ENCODE measurements at places on chromosomes 1 and 21. TPM values are rescaled to one million over a fixed set of nuclear protein-coding genes. Genes with fewer than 3 reads are reported as not detected.
A peak's percentile ranks its signal among the peaks of the same experiment; 100 is the strongest.

PLPPR4 gene
- 0.46 TPM for total RNA-seq

DNA sequence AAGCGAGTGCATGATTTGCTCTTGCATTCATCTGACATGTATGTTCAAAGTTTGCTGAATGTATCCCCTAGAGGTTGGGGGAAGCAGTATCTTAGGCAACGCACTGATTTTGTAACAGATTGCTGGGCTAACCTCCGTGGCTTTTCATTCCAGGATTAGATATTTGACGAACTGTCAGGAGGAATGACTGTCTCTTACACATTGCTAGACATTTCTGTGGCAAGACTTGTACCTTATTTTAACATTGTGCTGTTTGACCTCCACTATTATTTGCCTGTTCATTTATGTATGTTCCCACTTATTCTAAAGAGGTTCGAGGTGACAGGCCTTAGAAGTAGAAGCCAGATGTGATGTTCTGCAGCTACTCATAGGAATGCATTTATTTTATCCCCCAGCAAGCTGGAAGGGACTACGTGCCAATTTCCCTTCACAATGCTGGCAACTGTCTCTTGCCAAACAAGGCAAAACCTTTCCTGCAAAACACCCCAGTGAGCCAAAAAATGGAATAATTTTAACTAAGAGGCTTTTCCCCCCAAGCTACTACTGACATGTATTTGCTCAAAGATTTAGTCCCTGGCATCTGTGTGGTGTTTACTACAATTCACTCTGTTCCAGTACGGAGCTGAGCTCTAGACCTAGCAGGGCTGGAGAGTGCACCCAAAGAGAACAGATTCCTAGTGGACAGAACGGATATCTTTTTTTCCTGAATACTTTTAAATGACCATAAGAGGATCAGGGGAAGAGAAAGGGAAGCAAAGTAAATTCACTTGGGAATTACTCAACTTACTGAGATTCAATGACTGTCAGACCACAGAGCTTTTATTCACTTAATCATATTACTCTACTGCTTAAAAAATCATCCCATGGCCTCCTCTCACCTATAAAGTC, 646.2 kb downstream of the SMYD3 start:
- no peak for DNase-seq

MCL1 gene
- total RNA-seq = 202 TPM

CTSK gene
- total RNA-seq = 3.9 TPM

HRNR gene
- total RNA-seq = not detected

GRCh38 chr1:44549510-44549909, 124.8 kb downstream of the TMEM53 start:
- no peak for DNase-seq

DNA sequence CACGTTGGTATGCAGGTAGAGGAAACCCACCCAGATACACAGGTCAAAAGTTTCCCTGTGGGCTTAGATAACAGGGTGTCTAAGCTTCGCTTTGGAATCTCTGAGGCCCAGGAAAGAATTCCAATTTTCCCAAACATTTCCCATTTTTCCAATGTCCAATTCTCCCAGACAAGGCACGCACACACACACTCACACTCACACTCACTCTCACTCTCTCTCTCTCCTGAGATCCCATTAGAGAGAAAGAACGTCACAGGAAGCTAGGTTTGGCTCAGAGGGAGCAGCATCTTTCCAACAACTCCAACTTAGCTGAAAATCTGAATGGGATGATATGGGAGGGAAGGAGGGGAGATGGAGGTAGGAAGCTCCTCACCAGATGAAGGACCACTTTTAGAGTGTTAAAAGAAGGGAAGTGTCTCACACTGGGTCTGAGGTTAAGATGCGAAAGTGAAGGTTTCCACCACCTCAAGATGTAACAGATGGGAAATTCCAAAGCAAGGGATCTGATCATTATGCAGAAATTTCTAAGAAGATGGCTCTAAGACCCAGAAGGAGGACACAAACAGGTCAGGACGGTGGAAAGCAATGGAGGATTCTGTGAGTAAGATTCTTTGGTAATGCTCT, 63.5 kb downstream of the GNG12 start:
- DNase-seq = no peak

GRCh38 chr1:184409011-184409410, 22.2 kb downstream of the C1orf21 start:
- no peak for DNase-seq

GRCh38 chr1:27602462-27603308, 1.3 kb downstream of the AHDC1 start:
- DNase-seq = peak; percentile 77

CRYZ gene
- total RNA-seq = not detected

GRCh38 chr1:242468784-242469183, 55.7 kb downstream of the PLD5 start:
- no peak for DNase-seq

GRCh38 chr1:9746211-9746610, 77.6 kb downstream of the CLSTN1 start:
- no peak for DNase-seq

DNA sequence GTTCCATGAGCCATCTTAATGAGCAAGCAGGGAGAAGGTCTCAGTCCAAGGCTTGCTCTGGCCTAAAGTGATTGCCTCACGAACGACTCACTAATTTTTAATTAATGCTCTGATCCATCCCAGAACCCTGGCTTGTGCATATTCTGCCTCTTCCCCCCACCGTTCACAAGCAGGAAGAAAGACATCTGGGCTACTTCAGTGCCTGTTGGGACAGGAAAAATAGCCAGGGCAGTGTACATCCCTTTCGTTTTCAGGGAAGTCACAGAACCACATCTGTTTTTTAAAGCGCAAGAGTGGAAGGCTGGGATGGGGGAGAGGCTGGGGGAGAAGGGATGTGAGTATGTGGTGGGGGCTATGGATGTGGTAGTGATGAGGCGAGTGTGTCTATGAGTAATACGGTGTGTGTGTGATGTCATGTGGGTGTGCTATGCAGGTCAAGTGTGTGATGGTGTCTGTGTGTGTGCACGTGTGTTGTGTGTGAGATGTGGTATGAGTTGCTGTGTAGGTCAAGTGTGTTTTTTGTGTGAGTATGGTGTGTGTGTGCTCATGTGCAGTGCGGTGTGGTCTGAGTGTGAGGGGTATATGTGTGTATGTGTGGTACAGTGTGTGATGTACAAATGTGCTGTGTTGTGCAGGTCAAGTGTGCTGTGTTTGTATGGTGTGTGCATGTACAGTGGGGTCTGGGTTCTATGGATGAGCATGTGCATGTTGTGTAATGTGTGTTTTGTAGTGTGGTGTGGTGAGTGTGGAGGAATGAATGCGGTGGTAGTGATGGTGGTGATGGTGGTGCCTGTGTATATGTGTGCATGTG, 64.9 kb upstream of the SYT6 start:
- no peak for DNase-seq

SERPINC1 gene
- not detected for total RNA-seq

- no peak for DNase-seq
Measured at GRCh38 chr21:34726627-34727337, 58.0 kb downstream of the CLIC6 start.

OR6Y1 gene
- not detected for total RNA-seq

CFAP45 gene
- not detected for total RNA-seq

PADI1 gene
- total RNA-seq = 0.09 TPM

- DNase-seq = no peak
Measured at GRCh38 chr1:211285196-211285595, 26.0 kb downstream of the RCOR3 start.

GRCh38 chr1:59163268-59164092, 133.4 kb upstream of the FGGY start:
- no peak for DNase-seq

DNA sequence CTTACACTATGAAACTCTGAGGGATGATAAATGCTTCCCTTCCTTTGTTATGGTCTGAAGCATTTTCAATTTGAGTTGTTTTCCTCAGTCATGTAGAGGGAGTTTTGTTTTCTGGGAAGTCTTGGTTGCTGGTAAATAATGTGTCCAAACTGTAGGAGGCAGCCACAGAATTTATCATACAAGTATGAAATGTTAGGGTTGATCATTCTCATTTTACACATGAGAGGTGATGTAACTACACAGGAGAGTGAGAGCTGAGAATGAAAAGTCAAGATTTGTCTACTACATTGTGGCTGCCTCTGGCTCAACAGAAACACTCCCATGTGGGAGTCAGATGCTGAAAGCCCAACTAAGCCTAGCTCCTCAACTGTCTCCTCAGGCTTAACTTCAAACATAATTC, 182.5 kb upstream of the SGIP1 start:
- DNase-seq = no peak

DNA sequence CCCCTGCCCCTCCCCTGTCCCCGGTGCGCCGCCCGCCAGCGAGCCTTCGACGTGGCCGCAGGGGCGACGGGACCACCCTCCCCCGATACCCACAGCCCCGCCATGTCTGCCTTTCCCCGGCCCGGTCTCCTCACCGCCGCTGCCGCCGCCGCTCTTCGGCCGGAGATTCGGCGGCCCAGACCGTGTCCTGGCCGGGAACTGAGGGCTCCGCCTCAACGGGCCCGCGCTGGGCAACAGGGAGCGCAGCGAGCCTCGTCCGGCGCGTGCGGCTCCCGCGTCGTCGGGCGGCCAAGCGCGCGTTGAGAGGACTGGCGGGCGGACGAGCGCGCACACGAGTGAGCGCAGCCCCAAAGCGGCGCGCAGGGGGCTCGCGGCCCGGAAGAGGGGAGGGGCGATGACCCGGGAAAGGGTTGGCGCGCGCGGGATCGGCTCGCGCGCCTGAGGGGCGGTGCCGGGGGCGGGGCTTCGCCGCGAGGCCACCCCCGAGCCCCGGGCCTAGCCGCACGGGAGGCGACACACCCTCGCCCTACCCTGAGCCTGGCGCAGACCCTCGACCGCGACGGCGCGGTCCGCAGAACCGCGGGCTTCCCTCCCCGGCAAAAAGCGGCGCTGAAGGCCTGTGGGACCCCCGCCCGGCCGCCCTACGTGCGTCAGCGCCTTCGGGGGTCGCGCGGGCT, at the start of gene BTG3:
TSS of gene BTG3 (minus strand) at position 337 of the 677 bp plus-strand sequence. CDS start 3,757 bp downstream, outside the sequence.
- peak; percentile 93 for DNase-seq

DNA sequence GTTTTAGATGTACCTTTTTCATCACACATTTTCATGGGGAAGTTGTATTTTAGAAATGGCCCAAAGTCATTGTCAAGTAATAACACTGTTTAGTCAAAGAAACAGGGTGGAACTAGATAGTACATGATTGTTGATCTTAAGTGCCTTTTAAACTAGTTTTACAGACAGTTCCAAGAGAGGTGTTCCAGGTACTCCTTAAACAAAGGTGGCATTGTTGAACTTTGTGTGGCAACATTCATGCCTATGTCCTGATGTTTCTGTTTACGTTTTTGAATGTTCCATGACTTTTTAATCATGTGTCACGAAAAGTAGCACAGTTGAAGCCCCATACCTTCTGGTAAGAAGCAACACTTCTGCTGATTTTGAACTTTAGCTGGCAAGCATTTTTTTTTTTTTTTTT, 9.1 kb upstream of the SH3D21 start:
- no peak for DNase-seq

PM20D1 gene
- total RNA-seq = not detected

- DNase-seq = no peak
Measured at GRCh38 chr1:29833581-29833980, 597.3 kb downstream of the PTPRU start.

All from neural progenitor cell (in vitro differentiated cells).